ENCODE measurements at places on chromosomes 16 and 17.

DNA sequence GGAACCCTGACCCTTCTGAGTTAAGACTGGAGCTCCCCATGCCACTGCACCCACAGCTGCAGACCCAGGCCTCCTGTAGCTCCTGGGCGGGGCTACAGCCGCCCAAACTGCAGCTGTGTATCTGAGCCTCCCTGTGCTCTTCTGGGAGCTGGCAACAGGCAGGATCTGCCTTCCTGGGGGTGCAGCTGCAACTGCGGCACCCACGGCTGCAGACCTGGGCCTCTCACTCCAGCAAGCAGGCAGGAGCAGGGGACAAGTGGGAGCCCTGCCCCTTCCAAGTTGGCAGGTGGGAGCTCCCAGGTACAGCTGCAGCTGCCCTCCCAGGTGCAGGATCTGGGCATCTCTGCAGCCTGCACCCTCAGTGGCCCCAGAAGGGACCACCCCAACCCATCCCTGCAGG is 41.5 kb downstream of the SPACA3 start:
- DNase-seq = no peak

DNA sequence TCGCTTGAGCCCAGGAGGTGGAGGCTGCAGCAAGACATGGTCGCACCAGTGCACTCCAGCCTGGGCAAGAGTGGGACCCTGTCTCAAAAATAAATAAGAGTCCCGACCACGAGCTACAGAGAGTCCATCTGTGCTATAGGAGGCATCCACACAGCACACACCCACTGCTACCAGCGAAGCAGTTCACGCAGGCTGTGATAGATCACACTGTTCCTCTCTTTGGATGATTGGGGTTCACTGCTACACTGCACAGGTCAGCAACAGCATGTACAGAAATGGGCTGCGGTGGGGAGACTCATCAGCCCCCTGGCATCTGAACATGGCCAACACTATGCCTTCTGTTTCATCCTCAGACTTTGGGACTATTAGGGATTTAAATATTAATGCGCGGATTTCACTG is 33.8 kb downstream of the PMM2 start:
- no peak for DNase-seq

DNA sequence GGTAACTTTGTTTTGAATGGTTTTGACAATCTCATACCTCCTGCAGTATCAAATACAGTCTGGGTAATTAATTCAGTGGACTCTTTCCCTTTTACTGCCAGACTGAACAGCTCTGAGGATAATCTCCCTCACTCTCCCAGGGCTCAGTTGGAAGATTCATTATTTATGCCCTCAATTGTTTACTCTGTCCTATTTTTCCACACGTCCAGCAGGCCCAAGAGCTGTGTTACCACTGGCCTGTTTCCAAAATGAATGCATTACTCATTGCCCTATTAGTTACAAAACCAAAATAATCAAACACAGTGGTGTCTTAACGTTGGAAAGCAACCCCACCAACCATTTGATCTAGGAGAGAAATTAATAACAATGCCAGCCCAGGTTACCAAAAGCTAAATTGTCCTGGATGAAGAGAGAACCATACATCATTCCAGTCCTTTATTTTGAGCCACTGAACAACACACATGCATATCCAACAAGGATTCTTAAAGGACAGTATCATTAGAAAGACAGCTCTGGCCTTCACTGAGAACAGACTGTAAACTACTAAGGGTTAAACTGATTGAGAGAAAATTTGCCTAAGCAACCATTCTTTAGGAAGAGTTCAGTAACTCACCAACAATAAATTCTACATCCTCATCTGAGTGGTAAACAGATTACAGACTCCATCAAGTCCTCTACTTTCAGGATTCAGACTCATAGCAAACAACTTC is 34.5 kb downstream of the FAM222B start:
- DNase-seq = no peak

GRCh38 chr17:7748076-7748775 is 30.7 kb downstream of the DNAH2 start:
- DNase-seq = no peak

- DNase-seq = no peak
Observed at GRCh38 chr17:30840771-30841170, 9.0 kb downstream of the ATAD5 start.

DNA sequence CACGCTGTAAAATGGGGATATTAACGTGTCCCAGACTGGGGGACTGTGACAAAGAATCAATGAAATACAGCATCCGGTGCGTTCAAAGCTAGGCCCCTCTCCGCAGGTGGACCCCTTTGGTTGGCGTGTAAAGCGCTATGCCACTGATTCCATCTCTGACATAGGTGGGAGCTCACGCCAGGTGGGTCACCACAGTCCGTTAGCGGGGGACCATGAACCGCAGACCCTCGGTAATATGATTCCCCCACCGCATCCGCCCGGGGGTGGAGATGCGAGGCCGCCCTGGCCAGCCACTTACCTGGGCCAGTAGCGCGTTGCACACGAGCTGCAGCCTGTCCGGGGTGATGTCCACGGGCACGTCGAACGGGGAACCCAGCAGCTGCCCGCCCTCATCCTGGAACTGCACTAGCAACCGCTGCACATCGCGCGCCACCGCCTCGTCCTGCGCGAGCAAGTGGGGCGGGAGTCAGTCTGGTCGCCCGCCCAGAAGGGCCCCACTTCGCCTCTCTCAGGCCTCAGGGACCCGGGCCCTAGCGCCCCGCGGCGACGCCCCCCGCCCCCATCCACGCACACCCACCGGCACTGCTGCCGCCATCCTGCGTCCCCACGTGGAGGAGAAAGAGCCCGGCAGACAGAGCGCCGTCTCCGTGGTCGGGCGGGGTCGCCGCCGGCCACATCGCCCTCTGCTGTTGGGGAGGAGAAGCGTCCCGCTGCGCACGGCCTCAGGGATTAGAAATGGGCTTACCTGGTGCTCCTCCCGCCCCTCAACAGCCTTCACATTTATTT is at the start of gene NLE1:
NLE1 (minus strand) TSS at position 623 of the 786 bp plus-strand sequence; CDS start at position 595, 28 bp downstream.
- peak; percentile 81 for DNase-seq

- no peak for DNase-seq
Observed at GRCh38 chr16:3469736-3470135, 25.6 kb downstream of the C16orf90 start.

GRCh38 chr16:67928561-67929364 is 2.9 kb downstream of the CTRL start:
- peak; percentile 48 for DNase-seq

DNA sequence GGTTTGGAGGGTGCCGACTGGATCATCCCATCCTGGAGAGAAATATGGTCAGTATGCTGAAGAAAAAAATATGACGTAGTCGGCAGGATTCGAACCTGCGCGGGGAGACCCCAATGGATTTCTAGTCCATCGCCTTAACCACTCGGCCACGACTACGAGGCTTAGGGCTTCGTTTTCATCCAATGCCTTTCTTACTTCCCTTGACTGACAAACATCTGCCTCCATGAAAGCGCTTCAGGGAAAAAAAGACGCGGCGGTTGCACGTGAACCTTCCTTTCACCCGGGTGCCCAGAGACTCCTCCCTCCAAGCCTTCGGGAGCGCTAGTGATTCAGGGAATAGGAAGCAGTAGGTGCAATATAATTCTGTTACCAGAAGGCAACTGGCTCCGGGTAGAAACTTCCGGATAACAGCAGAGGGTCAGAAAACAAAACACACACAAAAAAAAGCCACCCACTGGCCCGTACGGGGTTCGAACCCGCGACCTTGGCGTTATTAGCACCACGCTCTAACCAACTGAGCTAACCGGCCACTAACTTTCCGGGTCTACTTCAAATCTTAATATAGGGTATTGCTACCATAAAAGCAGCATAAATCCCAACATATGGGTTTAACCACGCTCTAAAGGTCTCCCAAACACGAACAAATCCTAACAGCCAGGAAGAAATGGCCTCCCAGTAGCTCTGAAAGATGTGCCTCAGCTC is 16.3 kb upstream of the AURKB start:
- no peak for DNase-seq

DNA sequence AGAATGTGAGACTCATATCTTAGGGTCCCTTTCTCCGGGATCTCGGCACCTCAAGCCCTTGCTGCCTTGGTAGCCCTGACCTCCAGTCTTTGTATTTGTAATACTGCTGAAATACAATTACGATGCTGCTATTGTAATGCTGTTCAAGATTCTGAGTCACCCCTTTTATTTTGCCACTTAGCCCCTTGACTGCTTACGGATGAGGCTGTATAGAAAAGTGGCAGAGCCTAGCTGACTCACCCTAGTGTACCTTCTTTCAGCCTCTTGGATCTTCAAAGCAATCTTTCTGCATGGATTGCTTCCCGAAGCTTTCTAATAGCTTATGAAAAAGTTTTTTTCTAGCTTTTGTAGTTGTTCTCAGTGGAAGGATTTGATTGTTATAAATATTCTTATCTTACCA is 187.9 kb downstream of the KCNJ2 start:
- DNase-seq = no peak

DNA sequence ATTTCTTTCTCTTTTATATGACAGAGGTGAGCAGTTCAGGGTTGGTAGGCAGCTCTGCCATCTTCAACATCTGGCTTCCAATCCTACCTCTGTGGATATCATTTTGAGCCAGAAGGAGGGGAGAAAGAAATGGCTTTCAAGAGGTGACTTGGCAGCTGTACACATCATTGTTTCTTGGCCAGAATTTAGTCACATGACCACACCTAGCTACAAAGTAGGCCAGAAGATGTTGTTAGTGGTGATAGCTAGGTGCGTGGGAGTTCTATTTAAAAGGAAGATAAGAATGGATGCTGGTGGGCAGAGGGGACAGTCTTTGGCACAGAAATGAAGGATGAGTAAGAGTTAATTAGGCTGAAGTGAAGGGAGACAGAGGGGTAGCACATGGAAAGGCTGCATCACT is 29.2 kb upstream of the MPHOSPH6 start:
- DNase-seq = no peak

DNA sequence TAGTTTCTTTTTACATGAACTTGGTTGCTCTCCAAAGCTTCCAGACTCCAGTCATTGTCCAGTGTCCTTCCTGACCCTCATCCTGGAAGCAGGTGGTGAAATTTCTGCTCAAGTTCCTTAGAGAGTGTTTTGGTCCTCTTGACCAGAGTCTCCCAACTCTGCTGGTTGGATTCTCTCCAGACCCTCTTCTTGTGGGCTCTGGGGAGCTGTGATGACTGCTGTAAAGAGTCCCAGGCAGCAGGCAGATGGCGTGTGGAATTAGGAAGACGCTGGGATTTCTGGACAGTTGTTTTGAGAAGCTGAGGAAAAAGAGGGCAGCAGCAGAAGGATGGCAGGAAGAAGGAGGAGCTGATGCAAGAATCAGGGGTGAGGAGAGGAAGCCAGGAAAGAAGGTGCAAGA is 1.6 kb upstream of the SEZ6 start:
- DNase-seq = no peak

GRCh38 chr16:48956620-48957019 is 325.0 kb downstream of the CBLN1 start:
- DNase-seq = no peak

GRCh38 chr16:13070268-13070667 is 168.9 kb downstream of the SHISA9 start:
- DNase-seq = no peak

DNA sequence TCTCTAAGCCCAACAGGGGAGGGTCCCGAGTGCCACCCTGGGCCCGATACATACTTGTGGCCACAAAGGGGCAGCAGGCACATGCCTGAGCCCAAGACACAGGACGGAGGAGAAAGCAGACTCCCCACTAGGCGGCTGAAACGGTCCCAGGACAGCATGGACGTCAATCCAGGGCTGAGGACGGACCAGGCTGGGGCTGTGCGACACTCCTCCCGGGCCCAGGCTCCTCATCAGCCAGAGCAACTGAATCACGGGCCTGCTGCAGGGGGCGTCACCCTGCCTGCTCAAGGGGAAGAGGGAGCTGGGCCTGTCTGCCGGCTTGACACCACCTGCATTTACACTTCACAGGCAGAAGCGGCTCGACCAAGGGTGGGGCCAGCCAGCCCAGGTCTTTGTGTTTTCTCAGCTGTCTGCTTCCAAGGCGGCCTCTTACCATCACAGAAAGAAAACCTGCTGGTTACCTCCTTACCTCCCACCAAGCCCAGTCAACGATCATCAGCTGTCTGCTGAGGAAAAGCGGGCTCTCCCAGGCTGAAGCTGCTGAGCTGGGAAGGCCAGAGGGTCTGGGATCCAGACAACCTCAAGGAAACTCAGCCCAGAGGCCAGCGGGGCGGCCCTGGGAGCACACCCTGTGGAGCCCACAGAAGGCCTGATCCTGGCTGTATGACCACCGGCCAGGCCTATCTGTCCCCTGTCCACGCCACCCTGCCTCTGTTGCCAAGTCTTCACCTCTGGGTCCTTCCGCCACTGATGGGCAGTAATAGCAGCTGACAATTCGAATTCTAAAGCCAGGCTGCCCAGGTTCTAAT is 26.4 kb downstream of the KIFC3 start:
- DNase-seq = no peak

DNA sequence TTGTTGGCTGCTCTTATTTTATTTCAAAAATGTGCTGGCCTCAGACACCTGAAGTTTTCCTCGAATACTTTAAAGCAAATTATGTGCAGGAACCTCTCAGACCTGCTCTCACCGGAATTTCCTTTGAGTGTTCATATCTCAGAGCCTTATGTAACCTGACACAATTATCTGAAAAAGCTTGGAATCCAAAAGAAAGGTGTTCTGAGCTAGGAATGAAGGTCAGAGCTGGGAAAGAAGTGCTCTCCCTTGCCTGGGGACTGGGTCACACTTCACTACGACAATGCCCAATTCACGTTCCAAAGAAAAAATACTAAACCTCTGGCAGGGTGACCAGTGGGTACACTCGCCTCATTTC is 6.7 kb upstream of the HSD11B2 start:
- DNase-seq = no peak

- DNase-seq = no peak
Observed at GRCh38 chr17:34218748-34219147, 36.3 kb upstream of the CCL2 start.

DNA sequence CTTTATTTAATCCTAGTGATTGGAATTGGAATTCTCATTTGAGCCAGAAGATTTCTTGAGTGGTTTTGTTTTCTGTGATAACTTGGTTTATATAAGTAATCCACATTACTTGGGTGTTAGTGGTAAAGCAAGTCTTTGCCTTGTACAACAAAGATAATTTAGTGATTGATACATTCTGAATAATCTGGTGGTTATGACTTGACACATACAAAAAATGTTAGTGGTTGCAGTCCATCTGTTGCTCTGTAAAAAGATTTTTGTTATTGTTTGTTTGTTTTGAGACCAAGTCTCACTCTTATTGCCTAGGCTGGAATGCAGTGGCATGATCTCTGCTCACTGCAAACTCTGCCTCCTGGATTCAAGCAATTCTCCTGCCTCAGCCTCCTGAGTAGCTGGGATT is 13.2 kb downstream of the OMG start:
- DNase-seq = no peak
